ENCODE measurements at places on chromosomes 11 and 22.

DNA sequence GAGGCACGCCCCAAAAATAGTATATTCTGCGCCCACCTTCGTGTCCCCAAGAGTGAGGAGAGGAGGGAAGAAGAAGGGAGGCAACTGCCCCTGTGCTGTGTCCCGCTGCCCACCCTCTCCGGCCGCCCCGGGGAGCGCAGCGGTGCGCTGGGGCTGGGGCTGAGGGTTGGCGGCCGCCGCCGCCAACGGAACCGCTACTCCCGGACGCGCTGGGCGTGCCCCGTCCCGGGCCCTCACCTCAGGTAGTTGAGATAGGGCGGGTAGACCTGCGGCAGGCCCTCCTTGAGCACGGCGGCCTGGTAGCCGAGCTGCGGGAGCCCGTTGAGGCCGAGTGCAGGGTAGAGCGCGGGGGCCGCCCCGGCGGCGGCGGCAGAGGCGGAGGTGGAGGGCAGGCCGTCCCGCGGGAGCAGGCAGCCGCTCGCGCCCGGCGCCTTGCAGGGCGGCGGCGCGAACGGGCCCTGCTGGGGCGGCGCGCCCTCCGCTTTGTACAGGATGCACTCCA, 2.4 kb downstream of the PGR start:
- no peak for DNase-seq

DNA sequence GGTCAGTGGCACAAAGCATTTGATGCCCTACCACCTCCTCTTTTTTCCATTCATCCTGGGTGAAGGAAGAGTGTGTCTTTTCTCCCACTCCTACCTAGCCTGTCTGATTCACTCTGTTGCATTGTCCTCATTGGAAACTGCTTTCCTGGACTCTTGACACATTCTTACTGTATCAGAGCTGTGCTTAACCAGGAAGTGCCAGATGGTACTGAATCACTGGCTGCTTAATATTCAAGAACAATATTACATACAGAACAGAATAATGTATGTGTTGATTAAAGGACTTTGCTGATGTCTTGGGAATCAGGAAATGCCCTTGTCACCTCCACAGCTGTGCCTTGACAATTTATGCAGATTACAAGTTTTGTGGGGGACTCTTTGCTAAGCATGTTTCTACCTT, 44.4 kb downstream of the SVIP start:
- DNase-seq = no peak

- DNase-seq = no peak
These were observed 17.5 kb upstream of the SHANK2 start for GRCh38 chr11:71269603-71270511.

DNA sequence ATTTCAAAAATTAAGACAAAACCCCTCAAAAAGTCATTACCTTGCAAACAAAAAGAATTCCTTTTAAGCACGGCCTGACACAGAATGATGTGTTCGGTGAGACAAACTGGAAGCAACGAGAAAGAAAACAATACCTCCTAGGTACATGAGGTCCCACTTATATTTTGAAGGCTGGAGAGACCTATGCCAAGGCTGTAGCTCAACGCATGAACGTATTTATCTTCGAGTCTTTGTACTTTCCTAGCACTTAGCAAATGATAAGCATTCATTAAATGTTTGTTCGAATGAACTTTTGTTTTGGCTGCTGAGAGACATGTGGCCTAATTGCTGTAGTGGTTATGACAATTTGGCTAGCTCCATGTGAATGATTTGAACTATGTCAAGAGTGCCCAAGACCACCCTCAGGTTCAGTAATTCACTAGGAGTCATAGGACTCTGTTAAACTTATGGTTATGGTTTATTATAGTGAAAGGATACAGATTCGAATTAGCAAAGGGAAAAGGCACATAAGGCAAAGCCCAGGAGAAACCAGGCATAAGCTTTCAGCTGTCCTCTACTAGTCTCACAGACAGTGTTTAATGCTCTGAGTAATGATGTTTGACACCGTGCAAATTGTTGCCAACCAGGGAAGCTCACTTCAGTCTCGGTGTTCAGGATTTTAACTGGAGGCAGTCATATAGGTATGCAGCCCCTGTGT, 26.0 kb upstream of the HORMAD2 start:
- no peak for DNase-seq

GRCh38 chr11:87255589-87255988, 217.9 kb downstream of the TMEM135 start:
- DNase-seq = no peak

DNA sequence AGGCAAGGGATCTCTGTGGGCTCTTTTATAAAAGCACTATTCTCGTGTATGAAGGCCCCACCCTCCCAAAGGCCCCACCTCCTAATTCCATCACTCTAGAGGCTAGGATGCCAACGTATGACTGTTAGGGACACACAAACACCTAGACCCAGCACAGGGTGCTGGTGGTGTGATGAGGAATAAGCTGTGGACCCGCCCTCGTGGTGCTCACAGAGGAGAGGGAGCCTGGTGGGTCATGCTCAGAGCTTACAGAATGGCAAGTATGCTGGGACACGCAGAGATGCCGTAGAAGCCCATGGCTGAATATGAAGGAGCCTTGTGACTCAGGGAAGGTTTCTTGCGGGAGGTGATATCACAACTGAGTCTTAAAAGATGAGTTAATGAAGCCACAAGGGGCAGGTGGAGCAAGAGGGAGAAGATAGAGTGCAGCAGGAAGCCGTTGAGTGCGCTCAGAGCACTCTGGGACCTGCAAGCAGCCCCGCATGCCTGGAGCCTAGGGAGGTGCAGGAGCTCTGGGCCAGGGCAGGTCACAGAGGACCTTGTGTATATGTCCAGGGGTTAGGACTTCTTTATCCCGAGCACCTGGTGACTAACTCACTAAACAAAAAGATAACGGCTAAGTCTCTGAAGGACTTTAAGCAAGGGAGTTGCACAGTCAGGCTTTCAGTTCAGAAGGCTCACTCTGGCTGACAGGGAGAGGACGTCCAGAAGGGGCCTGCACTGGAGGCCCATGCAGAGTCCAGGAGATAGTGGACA, 160.9 kb downstream of the TRIM29 start:
- no peak for DNase-seq

DNA sequence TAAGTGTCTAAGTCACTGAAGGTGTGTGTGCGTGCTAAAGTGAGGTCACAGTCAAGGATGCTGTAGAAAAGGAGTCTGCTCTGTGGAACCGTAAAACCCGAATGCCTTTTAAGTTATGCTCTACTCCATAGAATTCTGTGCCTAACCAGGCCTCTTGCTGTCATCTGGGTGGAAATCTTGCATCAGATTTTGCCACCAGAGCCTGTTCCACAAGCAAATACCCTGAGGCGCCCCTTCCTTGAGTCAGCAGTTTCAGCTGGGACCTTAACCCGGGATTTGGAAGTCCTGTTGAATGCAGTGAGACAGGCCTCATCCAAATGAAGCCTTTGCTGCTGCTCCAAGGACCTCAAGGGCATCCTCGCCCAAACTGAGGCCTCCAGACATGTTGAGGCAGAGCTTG, 109.8 kb downstream of the WNT11 start:
- DNase-seq = no peak
